ENCODE measurements at places on chromosomes 3 and 15. TPM values are rescaled to one million over a fixed set of nuclear protein-coding genes. Genes with fewer than 3 reads are reported as not detected.

GNAT1 gene
- total RNA-seq, result 0.05 TPM

GRAMD2A gene
- 0.47 TPM for total RNA-seq

IL17RE gene
- total RNA-seq, result 5.9 TPM

STRIT1 gene
- not detected for total RNA-seq

MESP2 gene
- 0.19 TPM for total RNA-seq

CLDN16 gene
- 0.52 TPM for total RNA-seq

SHC4 gene
- 0.94 TPM for total RNA-seq

FSTL1 gene
- 53.5 TPM for total RNA-seq

LDHAL6B gene
- total RNA-seq, result not detected

DNA sequence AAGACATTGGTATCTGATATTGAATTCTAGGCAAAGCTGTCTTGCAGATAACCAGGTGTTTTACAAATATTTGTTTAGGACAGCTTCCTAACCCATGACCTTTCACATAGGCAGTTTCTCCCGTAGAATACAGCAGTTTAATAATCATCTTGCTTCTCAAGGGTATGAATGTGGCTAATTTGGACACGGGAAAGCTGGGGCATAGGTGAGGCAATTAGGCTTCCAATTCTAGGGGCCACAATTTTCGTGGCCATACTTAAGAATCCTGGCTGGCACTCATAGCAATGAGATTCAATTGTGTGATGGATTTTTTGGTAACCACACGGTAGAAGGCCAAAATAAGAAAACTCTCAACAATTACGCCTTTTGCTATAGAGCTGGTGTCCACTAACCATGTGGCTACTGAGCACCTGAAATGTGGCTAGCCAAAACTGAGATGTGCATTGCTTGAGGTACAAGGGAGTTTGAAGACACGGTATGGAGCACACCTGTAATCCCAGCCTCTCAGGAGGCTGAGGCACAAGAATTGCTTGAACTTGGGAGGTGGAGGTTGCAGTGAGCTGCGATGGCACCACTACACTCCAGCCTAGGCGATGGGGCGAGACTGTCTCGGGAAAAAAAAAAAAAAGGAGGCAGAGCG, 34.4 kb downstream of the TFRC start:
- no peak for DNase-seq
- no peaks in the 10 kb centered on the region for H3K27me3 ChIP-seq
- H3K36me3 ChIP-seq, result peaks cover 46% of the 10 kb centered on the region
- H3K27ac ChIP-seq, result no peak overlapping the region
- H3K4me3 ChIP-seq, result no peak overlapping the region
- no peaks in the 10 kb centered on the region for H3K4me1 ChIP-seq

DNA sequence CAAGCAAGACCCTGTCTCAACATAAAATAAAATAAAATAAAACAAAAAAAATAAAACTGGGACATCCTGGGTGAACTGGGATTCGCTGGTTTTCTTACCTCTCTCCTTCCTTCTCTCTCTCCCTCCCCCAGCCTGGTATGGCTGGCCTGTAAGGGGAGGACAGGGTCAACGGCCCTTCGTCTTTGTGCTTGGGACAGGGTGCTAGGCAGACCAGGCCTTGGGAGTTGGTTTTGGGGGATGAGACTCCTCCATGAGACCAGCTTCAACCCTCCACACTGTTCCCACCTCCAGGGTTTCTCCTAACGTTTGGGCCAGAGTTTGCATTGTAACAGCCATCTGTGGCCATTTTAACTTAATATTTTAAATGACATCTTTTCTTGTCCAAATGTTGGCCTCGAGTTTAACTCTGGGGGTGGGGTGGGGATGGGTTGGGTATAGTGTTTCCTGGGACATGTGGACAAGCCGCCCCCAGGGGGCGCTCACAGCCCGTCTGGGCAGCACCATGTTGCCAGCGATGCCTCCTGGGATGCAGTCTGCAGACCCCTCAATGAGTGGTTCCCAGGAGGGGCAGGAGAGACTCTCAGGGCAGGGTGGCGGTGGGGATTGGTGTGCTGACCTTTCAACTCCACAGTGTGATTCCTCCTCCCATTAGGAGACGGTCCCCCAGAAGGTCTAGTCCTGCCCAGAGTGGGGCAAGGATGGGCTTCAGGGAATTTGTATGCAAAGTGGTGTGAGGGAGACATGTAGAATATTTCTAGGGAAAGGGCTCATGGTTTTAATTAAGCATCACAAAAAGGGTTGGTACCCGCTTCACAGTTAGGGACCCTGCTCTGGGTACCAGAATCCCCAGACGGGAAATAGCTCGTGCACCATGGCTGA, 37.7 kb upstream of the LCTL start:
- no peak overlapping the region for H3K27ac ChIP-seq
- H3K4me3 ChIP-seq, result no peak overlapping the region
- peak; percentile 57 for DNase-seq
- peaks cover under 1% of the 10 kb centered on the region for H3K4me1 ChIP-seq
- no peaks in the 10 kb centered on the region for H3K36me3 ChIP-seq

DNA sequence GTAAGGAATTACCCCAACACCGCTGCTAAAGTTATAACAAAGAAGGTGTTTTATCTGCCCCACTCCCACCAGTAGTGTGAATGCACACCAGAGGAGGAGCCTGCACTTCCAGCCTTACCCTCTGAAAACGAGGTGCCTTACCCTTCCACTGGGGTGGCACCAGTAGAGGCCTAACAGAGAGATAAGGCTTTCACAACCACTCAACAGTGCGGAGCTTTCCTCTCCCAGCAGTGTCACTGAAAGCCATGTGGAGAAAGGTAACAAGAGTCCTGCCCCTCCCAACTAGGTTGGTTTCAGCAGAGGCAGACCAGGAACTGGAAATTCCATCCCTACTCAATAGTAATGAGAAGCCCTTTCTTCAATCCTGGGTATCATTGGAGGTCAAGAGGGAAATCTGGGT, 539.2 kb downstream of the VGLL3 start:
- DNase-seq, result no peak
- no peaks in the 10 kb centered on the region for H3K4me1 ChIP-seq
- H3K27me3 ChIP-seq, result no peaks in the 10 kb centered on the region
- no peak overlapping the region for H3K4me3 ChIP-seq
- no peak overlapping the region for H3K27ac ChIP-seq

- H3K27me3 ChIP-seq, result no peaks in the 10 kb centered on the region
- H3K27ac ChIP-seq, result no peak overlapping the region
- no peaks in the 10 kb centered on the region for H3K36me3 ChIP-seq
- H3K4me3 ChIP-seq, result no peak overlapping the region
- no peak for DNase-seq
- H3K4me1 ChIP-seq, result no peaks in the 10 kb centered on the region
Measured at GRCh38 chr3:189557824-189558223, 73.4 kb upstream of the TP63 start.

- DNase-seq, result no peak
- no peaks in the 10 kb centered on the region for H3K36me3 ChIP-seq
- no peak overlapping the region for H3K4me3 ChIP-seq
- no peaks in the 10 kb centered on the region for H3K4me1 ChIP-seq
- H3K27me3 ChIP-seq, result no peaks in the 10 kb centered on the region
Measured at GRCh38 chr3:148970271-148970670, 21.1 kb upstream of the GYG1 start.

- no peak for DNase-seq
- H3K36me3 ChIP-seq, result no peaks in the 10 kb centered on the region
- no peaks in the 10 kb centered on the region for H3K27me3 ChIP-seq
- H3K4me1 ChIP-seq, result no peaks in the 10 kb centered on the region
- no peak overlapping the region for H3K4me3 ChIP-seq
- no peak overlapping the region for H3K27ac ChIP-seq
Measured at GRCh38 chr15:73028031-73028430, 24.2 kb upstream of the NEO1 start.

GRCh38 chr15:79969146-79969545, 1.9 kb downstream of the BCL2A1 start:
- H3K27ac ChIP-seq, result no peak overlapping the region
- no peaks in the 10 kb centered on the region for H3K27me3 ChIP-seq
- H3K4me3 ChIP-seq, result no peak overlapping the region
- H3K4me1 ChIP-seq, result peaks cover 4% of the 10 kb centered on the region
- no peak for DNase-seq

GRCh38 chr15:71508081-71508682, 302.2 kb upstream of the NR2E3 start:
- H3K4me1 ChIP-seq, result no peaks in the 10 kb centered on the region
- H3K36me3 ChIP-seq, result no peaks in the 10 kb centered on the region
- DNase-seq, result no peak
- H3K27me3 ChIP-seq, result no peaks in the 10 kb centered on the region
- H3K4me3 ChIP-seq, result no peak overlapping the region
- H3K27ac ChIP-seq, result no peak overlapping the region

- H3K4me3 ChIP-seq, result no peak overlapping the region
- H3K27me3 ChIP-seq, result no peaks in the 10 kb centered on the region
- no peak overlapping the region for H3K27ac ChIP-seq
- DNase-seq, result no peak
- H3K36me3 ChIP-seq, result no peaks in the 10 kb centered on the region
- peaks cover 17% of the 10 kb centered on the region for H3K4me1 ChIP-seq
Measured at GRCh38 chr3:127534564-127534963, 56.0 kb downstream of the TPRA1 start.

GRCh38 chr3:39414421-39414907, 7.9 kb downstream of the RPSA start:
- peaks cover 55% of the 10 kb centered on the region for H3K36me3 ChIP-seq
- DNase-seq, result no peak
- H3K4me1 ChIP-seq, result no peaks in the 10 kb centered on the region
- H3K4me3 ChIP-seq, result no peak overlapping the region
- no peak overlapping the region for H3K27ac ChIP-seq

DNA sequence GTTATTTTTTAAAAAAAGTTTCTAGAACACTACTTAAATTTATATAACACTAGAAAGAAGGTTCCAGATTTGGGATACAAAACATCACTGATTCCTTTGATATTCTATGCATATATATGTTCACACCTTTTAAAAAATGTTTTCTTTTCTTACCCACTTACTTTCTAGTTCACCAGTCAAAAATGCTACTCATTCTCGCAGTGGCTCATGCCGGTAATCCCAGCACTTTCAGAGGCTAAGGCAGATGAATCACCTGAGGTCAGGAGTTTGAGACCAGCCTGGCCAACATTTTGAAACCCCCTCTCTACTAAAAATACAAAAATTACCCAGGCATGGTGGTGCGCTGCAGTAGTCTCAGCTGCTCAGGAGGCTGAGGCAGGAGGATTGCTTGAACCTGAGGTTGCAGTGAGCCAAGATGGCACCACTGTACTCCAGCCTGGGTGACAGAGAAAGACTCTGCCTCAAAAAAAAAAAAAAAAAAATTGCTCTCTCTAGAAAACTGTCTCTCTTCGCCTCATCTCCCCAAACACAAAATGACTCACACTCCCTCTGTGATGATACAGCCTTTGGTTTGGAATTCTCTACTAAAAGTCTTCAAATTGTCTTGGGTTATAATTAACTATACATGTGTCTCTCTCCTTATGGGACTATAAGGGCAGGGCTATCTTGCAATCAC, 52.6 kb upstream of the TGFBR2 start:
- no peaks in the 10 kb centered on the region for H3K36me3 ChIP-seq
- H3K27me3 ChIP-seq, result no peaks in the 10 kb centered on the region
- no peak for DNase-seq
- no peak overlapping the region for H3K27ac ChIP-seq
- no peaks in the 10 kb centered on the region for H3K4me1 ChIP-seq

GRCh38 chr3:13461169-13462124, 18.7 kb upstream of the HDAC11 start:
- no peak overlapping the region for H3K27ac ChIP-seq
- H3K4me1 ChIP-seq, result no peaks in the 10 kb centered on the region
- no peaks in the 10 kb centered on the region for H3K36me3 ChIP-seq
- H3K27me3 ChIP-seq, result no peaks in the 10 kb centered on the region

DNA sequence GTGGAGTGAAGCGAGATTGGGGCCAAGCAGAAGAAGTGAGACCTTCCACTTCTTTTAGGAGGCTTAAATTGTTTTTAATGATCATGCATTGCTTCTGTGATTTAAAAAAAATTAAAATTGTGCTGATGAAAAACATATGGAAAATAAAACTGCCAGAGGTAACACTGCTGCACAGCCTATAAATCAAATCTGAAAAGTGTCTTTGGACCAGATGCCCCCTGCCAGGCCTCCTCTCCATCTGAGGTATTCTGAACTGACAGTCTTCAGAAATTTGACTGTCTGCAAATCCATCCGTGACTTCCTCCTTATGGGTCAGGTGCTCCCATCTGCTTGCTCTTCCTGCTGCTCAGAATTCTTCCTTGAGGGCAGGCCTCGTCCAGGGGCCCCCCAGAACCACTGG, 108.5 kb upstream of the NR2E3 start:
- H3K4me1 ChIP-seq, result no peaks in the 10 kb centered on the region
- H3K4me3 ChIP-seq, result no peak overlapping the region
- no peak for DNase-seq
- H3K27ac ChIP-seq, result no peak overlapping the region
- H3K36me3 ChIP-seq, result no peaks in the 10 kb centered on the region

DNA sequence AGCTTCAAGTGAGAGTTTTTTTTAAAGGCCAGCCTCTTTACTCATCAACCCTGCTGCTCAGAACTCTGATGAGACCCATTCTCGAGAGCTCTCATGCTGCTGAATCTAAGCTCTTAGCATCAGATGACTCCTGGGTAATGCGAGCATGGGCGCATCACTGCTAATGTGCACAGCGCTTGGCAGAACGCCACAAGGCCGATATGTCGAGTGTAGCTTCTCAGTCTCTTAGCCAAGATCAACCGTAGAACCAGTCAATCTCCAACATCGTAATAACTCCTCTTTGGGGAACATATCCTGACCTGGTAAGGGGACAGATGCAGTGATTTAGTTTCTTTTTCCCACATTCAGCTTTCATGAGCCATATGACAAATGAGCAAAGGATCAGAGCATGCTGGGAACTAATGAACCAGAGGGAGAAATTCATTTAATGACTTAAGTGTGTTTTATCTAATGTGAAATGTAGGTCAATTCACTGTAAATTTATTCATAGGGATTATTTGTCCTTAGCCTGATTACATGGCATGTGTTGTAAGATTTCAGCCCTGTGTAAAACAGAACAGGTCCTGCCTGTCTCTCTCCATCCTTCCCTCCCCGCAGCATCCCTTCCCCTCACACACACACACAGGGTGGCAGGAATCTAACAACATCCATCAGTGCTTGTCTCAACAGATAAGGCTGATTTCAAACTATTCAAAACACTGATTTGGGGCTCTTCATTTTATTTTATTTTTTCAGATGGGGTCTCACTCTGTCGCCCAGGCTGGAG, 195.4 kb upstream of the C2CD4B start:
- no peak overlapping the region for H3K4me3 ChIP-seq
- no peaks in the 10 kb centered on the region for H3K4me1 ChIP-seq
- H3K27me3 ChIP-seq, result no peaks in the 10 kb centered on the region
- no peaks in the 10 kb centered on the region for H3K36me3 ChIP-seq
- no peak overlapping the region for H3K27ac ChIP-seq
- DNase-seq, result no peak

GRCh38 chr3:45635475-45636256, 41.1 kb downstream of the LIMD1 start:
- DNase-seq, result no peak
- H3K27me3 ChIP-seq, result no peaks in the 10 kb centered on the region
- no peak overlapping the region for H3K4me3 ChIP-seq
- no peak overlapping the region for H3K27ac ChIP-seq

DNA sequence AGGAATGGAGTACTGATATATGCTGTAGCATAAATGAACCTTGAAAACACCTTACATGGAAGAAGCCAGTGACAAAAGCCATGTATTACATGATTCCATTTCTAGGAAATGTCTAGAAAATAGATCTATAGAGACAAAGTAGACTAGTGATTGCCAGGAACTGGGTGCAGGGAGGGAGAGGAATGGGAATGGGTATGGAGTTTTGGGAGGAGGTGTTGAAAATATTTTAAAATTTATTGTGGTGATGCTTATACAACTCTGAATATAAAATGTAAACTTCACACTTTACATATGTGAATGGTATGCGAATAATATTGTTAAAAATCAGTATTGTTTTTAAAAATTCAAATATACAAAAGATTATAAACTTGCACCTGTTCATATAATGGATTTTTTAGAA, 22.5 kb downstream of the ATP1B3 start:
- no peak overlapping the region for H3K27ac ChIP-seq
- H3K27me3 ChIP-seq, result no peaks in the 10 kb centered on the region
- no peaks in the 10 kb centered on the region for H3K4me1 ChIP-seq
- no peak for DNase-seq
- H3K36me3 ChIP-seq, result peaks cover 17% of the 10 kb centered on the region
- H3K4me3 ChIP-seq, result no peak overlapping the region

All from thymus (tissue), 14 donors.